Cerebellar nuclear complex (tissue), 1 donor: ENCODE measurements at places on chromosomes 1 and 21.

DNA sequence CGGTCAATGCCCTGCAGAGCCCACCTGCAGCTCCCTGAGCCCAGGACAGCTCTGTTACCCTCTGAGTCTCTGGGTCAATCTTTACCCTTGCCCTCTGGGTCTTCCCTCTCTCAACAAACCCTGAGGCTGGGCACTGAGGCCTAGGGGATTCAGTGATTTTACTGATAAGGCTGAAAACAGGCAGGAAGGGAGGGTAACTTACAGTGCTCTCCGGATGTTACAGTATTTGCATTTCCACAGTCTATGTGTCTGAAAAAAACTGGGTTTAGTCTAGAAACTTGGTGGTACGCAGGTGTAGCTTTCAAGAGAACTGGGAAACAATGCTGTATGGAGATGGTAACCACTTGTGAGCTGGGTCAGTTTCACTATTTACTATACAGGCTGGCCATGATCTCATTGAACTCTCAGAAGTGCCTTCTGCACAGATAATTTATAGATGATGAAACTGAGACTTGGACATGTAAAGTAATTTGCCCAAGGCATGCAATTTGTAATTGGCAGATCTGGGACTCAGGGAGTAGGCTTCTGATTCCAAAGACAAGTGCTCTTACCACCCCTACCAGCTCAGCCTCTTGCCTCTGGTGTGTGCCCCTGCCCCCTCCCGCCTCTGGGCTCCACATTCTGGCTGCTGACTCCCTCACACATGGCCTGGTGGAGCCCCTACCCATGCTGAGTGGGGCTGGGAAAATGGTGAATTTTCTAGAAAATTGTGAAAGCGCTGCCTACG is 48.8 kb downstream of the TENT5C start:
- DNase-seq = no peak

DNA sequence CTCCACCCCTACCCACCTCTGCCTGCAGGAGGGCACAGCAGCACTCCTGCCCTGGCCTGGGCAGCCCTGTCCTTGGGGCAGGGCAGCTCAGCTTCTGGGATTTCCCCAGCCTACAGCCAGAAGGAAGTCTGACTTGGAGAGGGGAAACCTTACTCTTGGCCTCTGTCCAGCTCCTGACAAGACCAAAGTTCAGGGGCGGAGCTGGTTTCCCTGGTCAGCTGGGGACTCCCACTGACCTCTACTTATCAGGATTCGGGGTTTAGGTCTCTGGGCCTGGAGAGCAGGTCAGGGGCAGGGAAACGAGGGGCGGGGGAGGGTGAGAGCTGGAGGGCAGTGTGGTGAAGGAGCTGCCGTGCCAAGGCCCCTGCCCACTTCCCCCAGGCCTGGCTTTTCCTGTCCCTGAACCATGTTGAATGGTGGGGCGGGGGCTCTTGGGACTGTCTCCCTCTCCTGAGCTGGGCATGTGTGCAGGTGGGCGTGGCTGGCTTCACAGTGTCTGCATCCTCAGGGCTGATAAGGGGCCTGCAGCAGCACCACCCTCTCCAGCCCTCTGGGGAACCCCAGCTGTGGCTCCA is 16.8 kb upstream of the ETV3 start:
- DNase-seq = no peak

DNA sequence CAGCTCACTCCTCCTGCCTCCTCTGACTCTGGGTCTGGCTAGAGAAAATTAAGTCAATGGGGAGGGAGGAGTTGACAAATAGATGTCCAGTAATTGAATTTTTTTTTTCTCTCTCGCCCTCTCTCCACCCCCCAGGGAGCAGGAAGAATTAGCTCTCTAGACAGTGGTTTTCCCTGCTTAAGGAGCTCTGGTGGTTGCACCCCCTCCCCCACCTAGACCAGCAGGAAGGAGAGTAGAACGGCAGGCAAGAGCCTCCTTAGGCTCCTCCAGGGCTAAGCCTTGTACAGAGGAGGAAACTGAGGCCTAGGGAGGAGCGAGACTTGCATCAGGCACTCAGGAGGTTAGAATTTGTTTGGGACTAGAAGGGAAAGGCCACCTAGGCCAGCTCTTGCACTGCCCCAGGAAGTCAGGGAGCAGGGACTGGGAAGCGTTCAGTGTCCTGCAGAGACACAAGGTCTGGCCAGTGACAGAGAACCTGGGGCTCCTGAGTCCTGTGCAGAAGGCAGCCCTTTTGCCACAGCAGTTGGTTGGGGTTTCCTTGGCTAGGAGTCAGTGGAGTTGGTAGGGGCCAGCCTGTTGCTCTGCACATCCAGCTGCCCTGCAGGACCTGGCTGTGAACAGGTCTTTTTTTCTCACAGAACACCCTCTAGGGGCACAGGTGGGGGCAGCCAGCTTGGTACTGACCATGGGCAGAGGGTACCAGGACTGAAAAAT is 49.5 kb upstream of the ACOT11 start:
- DNase-seq = no peak

DNA sequence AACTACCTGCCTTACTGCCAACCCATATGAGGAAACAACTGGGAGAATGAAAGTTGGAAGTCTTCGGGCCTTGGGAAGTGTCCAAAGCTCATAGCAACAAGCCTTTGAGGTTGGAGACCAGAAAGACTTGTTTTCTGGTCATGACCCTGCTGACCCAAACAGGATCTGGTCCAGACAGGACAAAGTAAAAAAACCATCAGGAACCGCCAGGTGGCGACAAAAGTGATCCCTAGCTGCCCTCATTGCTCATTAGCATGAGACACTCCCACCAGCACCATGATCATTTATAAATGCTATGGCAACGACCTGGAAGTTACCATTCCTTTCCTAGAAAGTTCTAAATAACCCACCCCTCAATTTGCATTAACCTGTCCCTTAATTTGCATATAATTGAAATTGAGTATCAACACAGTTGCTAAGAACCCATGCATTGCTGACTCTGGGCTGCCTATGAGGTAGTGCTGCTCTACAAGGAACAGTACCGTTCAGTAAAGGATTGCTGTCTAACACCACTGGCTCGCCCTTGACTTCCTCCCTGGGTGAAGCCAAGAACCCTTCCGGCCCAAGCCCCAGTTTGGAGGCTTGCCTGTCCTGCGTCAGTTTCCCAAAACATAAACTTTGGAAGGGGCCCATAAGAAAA is 89.0 kb downstream of the URB2 start:
- no peak for DNase-seq

GRCh38 chr1:111511370-111511769 is 7.9 kb upstream of the ADORA3 start:
- no peak for DNase-seq

GRCh38 chr1:21613072-21613867 is 55.9 kb downstream of the RAP1GAP start:
- DNase-seq = no peak

DNA sequence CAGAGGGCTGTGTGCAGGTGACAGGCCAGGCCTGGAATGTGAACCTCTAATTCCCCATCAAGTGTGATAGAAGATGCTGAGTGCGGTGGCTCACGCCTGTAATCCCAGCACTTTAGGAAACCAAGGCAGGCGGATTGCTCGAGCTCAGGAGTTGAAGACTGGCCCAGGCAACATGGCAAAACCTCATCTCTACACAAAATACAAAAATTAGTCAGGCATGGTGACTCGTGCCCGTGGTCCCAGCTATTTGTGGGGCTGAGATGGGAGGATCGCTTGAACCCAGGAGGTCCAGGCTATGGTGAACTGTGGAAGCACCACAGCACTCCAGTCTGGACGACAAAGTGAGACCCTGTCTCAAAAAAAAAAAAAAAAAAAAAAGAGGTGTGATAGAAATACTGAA is 40.1 kb upstream of the PUM1 start:
- no peak for DNase-seq

DNA sequence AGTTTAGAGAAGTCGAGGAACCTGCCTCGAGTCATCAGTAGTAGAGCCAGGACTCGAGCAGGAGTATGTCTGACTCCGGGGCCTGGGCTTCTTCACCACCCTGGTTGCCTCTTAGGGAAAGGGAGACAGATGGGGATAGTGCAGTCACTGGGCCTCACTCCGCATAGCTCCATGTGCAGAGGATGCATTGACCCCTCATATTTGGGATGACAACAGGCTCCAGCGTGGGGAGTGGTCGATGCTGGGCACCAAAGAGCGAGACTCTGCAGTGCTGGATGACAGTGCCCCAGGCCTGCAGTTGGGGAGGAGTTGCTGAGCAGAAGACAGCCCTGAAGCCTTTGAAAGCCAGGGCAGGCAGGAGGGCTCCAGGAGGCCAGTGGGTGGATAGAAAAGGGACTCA is 20.8 kb upstream of the TENT5C start:
- DNase-seq = no peak

GRCh38 chr1:109214695-109215623 is 1.2 kb downstream of the SARS1 start:
- no peak for DNase-seq

DNA sequence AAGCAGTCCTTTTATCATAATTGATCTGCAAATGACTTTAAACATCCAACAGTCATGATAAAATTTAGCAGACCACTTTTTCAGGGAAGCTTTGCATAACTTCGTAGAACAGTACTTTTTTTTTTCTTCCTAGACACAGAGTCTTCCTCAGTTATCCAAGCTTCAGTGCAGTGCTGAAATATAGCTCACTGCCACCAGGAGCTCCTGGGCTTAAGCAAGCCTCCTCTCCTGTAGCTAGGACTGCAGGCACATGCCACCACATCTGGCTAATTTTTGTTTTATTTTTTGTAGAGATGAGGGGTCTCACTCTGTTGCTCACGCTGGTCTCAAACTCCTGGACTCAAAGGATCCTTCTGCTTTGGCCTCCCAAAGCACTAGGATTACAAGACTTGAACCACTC is 3.8 kb downstream of the F13B start:
- no peak for DNase-seq

GRCh38 chr21:42414928-42415769 is 11.4 kb downstream of the UBASH3A start:
- no peak for DNase-seq

DNA sequence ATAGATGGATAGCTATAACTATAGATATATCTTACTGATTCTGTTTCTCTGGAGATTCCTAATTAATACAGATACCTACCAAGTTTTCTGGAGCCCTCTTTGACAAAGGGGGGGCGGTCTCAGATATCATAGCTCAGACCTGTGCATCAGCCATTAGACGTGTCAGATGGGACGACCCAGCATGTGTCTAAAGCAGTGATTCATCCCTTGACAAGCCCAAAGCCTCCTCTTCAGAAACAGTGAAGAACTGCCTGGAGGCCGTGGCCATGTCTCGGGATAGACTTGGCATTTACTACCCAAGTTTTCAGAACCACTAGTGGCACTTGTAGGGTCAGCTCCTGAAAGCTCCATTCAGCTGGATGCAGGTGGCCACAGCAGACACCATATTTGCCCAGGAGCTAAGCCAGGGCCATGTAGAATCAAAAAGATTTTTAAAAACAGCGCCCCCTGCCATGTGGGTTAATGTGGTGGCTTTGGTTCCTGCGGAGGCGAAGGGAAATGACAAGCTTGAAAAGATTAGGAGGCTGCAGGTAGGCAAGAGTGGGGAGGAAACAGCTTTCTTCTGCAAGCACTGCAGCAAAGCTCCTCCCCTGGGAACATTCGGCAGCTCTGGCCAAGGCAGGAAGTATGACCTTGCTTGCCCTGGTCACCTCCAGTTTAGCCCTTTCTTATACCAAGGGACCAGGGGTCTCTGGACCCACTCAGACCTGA is 82.2 kb downstream of the FBXO2 start:
- no peak for DNase-seq

GRCh38 chr21:37159053-37159776 is 86.2 kb downstream of the TTC3 start:
- DNase-seq = no peak

GRCh38 chr1:167065471-167065870 is 24.7 kb downstream of the GPA33 start:
- DNase-seq = no peak

- no peak for DNase-seq
Measured at GRCh38 chr1:110498270-110498669, 20.7 kb downstream of the KCNA10 start.

DNA sequence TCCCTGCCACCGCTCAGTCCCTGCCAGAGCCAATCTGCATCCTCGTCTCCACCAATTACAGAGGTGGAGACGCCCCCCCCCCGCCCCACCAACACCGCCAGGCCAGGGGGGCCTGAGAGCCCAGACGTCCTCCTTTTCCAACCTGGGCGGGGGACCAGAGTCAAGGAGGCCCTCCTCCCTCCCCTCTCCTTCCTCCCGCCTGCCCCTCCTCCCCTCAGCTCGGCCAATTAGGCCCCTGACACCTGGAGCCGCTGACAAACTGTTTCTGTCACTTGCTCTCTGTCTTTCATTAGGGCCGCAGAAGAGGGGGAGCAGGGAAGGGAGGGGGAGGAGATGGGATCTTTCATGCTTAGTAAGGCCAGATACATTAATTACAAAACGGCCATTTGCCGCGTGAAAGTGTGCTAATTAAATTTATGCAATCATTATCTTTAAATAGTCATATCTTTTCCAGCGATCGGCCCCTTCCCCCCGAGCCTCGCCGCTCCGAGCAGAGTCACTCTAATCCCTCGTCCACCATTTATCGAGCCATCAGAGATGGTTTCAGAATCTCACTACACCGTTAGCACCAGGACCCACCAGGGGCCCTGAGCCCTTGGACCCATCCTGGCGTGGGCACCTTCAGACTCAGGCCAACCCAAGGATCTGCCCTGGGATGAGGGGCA is 94.7 kb downstream of the PAX7 start:
- DNase-seq = no peak

DNA sequence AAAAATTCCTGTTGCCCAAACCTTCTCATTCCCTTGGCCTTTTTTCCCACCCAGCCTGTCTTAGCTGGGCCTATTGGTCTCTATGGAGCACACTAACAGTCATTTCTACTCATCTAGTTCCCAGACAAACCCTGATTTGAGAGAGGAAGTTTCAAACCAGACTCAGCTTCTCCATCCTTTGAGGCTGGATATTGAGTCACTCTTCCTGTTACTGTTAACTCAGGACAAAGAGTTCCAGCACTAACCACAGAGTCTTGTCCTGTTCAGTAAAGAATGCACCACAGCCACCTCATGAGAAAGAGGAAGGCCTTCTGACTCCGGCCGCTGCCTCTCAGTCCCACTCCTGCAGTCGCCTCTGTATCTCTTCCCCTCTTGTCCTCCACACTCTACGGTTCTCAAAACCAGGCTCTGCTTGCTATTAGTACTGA is 137.8 kb downstream of the PTPRC start:
- DNase-seq = no peak

DNA sequence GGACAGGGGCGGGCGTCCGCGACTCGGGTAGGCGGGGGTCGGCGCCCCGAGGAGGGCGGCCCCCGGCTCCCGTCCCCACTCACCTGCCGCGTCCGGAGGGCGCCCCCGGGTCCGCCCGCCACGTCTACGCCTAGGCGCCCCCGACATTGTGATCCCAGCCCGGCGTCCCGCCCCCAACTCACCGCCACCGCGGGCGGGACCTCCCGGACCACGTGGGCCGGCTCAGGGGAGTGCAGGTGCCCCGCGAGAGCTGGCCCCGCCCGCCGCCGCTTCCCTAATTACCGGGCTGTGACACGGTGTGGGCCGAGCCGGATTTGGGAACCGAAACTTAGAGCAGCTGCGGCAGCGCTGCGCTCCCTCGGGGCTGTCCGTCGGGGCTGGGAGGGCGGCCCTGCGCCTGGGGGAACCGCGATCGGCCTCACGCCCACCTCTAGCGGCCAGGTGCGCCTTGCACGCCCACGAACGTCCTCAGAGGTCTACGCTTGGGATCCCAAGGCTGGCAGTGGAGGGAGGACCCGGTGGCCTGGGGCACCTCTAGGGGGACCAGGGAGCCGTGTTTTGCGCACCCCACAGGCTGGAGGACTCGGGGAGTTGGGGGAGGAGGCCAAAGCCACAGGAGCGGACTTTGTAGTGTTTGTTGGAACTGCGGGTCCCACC is 521 bp upstream of the NADK start:
- DNase-seq = no peak

- no peak for DNase-seq
Measured at GRCh38 chr1:36707221-36707620, 224.5 kb upstream of the CSF3R start.

- DNase-seq = no peak
Measured at GRCh38 chr1:208235982-208236761, 8.0 kb downstream of the PLXNA2 start.
